Stimulated activated CD8-positive, alpha-beta memory T cell treated with anti-CD3 and anti-CD28 coated beads, Interleukin-15, amount 100 ng/mL, for 4 hours (primary cell): ENCODE measurements at places on chromosomes 7 and 10.

- no peak for DNase-seq
Observed at GRCh38 chr7:143490717-143491306, 13.1 kb downstream of the TAS2R41 start.

DNA sequence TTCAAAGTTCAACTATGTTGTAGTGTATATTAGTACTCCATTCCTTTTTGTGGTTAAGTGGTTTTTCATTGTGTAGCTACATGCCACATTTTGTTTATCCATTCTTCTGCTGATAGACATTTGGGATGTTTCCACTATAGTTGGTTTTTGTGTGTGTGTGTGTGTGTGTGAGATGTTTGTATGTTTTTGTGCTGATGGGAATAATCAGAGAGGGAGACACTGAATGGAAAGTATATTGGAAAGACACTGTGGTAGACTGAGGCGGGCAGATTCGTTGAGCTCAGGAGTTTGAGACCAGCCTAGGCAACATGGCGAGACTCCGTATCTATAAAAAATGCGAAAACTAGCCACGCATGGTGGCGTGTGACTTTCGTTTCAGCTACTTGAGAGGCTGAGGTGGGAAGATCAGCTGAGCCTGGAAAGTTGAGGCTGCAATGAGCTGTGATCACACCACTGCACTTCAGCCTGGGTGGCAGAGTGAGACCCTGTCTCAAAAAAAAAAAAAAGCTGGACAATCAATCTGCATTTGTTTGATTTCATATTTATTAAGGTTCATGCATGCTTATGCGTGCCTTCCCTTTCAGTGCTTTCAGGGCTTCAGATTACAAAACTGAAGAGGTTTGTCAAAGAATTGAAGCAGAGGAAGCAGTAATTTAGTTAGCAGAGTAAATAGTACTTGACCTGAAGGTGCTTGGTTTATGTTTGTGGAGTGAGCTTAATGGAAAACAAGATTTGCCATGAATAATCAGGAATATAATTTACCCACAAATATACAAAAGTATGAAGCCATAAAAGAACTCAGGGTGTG, 14.7 kb downstream of the SEC24C start:
- no peak for DNase-seq

- DNase-seq: no peak
Observed at GRCh38 chr10:100544950-100545349, 9.2 kb downstream of the HIF1AN start.

- no peak for DNase-seq
Observed at GRCh38 chr7:83655951-83656556, 7.1 kb upstream of the SEMA3E start.

GRCh38 chr7:147859033-147859432, 731.5 kb upstream of the C7orf33 start:
- DNase-seq: no peak

DNA sequence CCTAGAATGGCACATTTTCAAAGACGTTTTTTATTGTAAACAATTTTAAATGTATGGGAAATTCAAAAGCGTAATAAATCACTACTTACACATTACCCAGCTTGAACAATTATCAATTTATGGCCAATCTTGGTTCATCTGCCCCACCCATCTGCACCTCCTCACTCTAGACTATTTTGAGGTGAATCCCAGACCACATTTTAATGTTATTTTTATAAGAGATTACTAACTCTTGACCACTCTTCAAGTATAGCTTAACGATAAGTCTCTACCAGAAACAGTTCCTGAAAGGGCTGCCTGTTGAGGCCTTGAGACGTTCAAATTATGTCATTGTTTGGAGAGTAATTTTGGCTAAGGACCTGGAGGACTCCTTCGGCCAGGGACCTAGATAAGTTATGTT, 33.2 kb downstream of the ECHDC3 start:
- no peak for DNase-seq

DNA sequence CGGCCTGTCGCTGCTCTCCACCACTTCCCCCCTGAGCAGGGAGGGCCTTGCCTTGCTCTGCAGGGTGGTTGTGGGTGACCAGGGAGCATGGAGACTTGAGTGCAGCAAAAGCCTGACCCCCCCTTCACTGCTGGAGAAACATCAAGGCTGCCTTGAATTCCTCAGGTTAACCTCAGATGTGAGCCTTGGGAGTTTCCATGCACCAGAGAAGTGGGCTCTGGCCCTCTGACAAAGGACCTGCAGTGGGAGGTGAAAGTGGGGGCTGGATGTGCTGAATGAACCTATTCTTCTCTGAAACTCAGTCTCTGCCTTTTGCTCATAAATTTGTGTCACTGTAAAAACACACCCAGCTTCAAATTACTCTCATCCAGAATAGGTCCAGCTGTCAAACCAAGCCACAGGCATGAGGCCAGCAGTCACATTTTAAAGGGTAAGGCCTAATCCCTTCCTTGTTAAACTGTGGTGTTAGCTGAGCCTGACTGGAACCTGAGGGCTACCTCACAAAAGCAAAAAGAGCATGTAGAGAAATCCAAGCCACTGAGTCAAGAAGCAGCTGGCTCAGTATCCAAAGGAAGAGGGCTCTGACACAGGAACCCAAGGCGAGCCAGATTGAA, 356.8 kb downstream of the CCSER2 start:
- DNase-seq: no peak

- DNase-seq: no peak
Observed at GRCh38 chr7:92723943-92724342, 112.4 kb downstream of the CDK6 start.
